ENCODE measurements at places on chromosomes 1 and 21. TPM values are rescaled to one million over a fixed set of nuclear protein-coding genes. Genes with fewer than 3 reads are reported as not detected.

The CSF1 gene
- 28.2 TPM for total RNA-seq

The DMRTA2 gene
- total RNA-seq, result not detected

The XCL2 gene
- not detected for total RNA-seq

The ADGRL2 gene
- 59.6 TPM for total RNA-seq

The STXBP3 gene
- 127 TPM for total RNA-seq

The FBXO28 gene
- 26.2 TPM for total RNA-seq

The NTPCR gene
- 28.8 TPM for total RNA-seq

The CHAF1B gene
- total RNA-seq, result 1.6 TPM

The SLAMF9 gene
- not detected for total RNA-seq

The CHD1L gene
- 27.9 TPM for total RNA-seq

- no peak for DNase-seq
Observed at GRCh38 chr1:200139661-200140250, 112.2 kb downstream of the NR5A2 start.

DNA sequence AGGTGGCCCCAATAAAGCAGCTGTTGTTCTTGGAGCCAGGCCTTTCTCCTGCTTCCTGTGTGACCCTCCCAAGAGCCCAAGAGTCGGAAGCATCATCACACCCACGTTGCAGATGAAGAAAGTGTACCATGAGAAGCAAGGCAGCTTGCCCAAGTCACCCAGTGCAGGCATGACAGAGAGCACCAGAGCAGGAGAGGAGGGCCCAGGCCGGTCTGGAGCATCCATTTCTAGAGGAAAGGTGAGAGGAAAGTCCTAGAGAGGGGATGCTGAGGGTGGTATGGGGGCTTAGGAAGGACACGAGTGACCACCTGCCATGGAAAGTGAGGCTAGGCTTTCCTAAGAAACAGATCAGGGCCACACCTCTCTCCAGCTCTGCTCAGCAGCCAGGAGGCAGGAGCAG lies 47.0 kb downstream of the C1orf198 start:
- no peak for DNase-seq

DNA sequence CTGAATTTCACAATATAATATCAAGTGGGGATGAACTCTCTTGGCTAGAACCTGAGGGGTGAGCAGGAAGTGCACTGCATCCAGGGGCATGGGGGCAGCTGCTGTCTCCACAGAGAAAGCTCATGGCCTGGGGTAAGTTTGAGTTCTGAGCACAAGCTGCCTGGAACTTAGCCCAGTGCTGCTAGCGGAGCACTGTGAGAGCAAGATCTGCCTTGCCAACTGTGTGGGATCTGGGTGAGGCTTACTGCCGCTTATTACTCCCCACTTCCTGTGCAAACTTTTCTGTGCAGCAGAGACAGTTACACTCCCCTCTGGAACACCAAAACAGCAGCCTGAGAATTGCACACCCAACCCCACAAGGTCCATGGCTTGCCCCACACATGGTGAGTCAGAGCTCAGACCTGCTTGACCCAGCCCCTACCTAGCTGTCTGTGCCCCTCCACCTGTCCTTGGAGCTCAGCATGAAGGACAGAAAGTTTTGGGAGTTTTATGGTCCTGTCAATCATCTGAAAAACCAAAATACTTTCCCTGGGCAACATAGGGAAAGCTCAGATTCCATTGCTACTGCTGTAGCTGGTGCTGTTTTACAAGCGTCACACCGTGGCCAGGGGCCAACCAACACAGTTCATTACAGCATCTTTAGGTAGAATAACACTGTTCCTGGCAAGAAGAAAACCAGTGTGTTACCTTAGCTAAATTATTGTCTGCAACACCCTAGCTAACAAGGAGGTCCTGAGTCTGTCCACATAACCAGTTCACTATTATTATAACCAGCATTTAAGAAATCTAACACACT lies 762.1 kb upstream of the NEGR1 start:
- DNase-seq, result no peak

DNA sequence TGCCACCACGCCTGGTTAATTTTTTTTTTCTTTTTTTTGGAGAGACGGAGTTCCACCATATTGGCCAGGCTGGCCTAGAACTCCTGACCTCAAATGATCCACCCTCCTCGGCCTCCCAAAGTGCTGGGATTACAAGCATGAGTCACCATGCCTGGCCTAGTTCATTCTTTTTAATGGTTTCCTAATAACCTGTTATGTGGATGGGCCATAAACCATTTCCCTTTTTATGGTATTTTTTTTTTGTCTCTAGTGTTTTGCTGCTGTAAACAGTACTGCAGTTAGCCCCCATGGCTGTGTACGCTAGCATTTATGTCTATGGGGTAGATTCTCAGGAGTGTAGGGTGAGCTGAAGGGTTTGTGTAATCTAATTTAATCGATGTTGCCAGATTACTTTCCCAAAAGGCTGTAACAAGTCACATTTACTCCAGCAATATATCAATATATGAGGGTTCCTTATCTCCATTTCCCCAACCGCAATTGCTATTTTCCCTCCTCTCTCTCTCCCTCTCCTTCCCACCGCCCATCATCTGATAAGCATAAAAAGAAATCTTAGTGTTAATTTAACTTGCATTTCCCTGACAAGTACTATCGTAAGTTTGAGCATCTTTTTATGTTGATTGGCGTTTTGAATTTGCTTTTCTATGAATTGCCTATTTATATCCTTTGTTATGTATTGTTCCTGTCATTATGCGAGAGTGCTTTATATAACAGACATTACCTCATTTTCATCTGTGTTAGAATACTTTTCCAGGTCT lies 28.7 kb downstream of the RCSD1 start:
- DNase-seq, result no peak

DNA sequence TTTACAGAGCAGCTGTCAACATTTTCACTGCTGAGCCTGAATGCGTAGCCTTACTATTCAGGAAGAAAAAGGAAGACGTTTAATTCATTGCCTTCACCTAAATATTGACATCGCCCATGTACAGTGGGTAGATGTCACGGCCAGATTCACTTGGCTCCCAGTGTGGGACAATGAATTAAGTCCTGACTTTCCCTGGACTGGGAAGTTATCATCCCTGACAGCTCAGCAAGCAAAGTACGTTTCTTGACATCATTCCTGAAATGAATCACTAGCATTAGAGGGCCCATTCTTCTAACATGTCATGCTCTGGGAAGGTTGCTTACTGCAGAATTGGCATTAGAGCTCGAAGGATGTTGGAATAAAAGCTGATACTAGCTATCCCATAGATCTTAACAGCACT lies 37.8 kb downstream of the LRRC53 start:
- no peak for DNase-seq

- no peak for DNase-seq
Observed at GRCh38 chr1:237903961-237904360, 13.2 kb upstream of the ZP4 start.

DNA sequence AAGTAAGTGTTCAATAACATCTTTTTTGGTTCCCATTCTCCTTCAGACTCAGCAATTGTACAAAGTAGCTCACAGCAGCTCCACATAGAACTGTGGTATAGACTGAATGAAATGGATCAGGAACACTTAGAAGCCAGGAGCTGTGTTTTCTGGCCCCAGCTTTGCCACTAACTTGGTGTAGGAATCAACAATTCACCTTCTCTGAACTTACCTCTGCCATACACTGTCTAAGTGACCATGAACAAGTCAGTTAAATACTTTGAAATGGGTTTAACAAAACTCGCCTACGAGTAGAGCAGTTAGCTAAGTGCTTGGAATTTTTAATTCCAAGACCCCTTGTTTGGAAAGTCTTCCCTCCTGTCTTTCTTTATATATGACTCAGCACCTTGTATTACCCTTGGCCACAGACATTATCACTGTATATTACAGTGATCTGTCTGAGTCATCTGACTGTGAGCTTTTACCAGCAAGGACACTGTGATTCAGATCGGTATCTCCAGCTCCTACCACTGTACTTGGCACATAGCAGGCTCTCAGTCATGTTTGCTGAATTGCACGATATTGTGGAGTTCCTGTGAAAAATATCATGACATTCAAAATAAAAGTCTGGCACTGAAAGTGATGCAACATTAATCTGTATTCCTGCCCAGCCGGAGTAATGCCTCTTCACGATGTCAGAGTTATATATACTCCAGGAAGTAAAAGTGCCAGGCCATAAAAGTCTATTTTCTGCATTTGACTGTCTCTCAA lies 101.7 kb upstream of the BEND5 start:
- DNase-seq, result no peak

- no peak for DNase-seq
Observed at GRCh38 chr1:1625824-1626206, 6.2 kb upstream of the MMP23B start.

- DNase-seq, result no peak
Observed at GRCh38 chr1:210625715-210626114, 297.0 kb downstream of the HHAT start.

DNA sequence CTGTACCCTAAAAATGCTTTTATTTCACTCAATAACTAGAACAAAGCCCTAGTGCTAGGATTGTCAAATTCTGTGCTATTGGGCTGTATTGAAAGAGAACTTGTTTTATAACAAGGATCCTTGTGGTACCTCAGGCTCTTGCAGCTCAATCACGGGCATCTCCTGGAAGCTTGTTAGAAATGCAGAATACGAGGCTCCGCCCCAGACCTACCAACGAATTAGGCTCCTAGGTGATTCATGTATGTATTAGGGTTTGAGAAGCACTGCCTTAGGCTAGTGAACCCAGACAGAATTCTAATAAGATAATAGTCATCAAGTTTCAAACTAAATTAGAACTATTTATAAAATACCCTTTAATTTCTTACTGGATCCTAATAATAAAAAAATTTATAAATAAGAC lies 45.6 kb downstream of the ZZZ3 start:
- no peak for DNase-seq

DNA sequence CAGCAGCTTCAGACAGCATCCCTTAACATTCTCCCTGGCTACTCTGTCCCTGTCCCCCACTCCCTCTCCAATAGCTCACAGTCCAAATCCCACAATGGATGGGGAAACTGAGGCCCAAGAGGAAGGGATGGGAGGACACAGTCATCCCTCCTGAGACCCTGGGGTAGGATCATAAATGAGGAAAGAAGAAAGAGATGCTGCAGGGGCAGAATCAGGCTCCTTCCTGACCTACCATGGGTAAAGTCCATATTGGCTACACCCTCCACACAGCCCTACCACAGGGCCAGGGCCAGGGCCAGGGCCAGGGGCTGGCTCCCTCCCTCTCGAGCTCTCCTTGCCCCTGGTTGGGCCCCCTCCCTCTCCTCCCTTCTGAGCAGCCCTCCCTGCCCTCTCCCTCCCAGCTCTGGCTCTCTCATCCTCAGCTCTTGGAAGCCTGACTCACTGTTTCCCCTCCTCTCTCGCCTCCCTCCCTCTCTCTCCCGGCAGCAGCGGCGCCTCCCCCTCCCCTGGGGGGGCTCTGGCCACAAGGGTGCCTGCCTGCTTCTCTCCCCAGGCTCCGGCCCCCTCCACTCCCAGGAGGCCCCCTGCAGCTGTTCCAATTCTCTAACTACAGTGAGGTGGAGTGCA lies 4.9 kb downstream of the AHDC1 start:
- DNase-seq, result no peak

DNA sequence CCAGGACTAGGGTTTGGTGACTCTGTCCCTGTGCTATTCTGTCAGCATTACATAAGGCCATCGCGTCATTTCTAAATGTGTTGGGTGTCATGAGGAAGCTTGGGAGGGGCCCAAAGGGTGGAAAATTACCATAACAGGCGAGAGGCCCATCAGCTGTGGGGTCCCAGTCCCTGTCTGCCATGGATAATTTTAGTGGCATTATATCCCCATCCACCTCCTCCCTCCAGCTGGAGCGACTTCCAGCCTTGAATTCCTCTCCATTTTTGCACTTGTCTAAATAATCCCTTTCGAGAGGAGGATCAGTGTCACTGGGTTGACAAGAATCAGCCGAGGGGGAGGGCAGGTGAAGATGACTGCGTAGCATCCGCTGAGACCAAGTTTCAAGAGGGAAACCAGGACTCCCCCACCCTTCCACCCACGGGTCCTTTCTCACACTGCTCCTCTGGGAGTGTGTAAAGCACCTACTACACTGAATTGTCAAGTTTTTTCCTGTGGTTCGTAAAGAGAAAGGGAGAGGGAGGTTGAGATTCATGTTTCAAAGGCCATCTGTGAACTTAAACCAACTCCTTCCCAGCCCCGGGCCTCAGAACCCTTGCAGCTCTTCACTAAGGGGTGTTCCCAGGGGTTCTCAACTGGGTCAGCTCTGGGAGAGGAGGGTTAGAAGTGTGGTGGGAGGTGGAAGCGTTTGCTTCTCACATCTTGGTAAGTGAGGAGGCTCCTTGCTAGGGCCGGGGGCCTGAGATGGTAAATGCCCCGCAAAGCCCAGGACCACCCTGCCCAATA lies 29.2 kb downstream of the VASH2 start:
- DNase-seq, result no peak

DNA sequence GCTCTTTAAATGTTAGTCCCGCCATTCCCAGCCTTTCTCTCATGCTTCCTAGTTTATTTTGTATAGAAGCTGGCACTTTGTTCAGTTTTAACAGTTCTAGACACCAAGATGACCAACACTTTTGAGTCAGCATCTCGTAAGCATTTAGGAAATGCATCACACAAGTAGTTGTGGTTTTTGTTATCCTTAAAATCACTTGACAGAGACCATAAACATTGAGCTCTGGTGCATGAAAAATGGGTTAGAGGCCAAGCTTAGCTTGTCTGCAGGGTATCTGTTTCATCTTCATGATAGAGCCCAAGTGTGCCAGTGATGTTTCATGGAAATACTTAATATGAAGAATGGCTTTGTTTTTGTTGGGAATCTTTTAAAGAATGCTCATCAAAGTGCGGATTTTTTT lies 159.7 kb downstream of the DISP1 start:
- DNase-seq, result no peak

DNA sequence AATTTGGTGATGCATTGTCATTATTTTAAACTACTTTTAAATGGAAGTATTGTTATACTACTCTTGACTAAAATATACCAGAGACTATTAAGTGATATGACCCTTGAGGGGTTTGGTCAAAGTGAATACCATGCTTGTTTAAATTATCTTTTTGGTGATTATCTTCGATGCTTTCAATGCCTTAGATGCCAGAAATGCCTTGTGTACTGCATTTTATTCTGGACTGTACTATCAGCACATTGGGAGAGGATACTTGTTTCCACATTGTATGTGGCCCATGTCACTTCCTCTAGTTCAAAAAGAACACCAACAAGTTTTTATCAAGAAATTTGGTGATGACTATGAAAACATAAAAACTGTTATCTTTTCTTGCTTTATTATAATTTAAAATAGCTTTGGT lies 16.3 kb downstream of the MAP3K7CL start:
- no peak for DNase-seq

GRCh38 chr1:52281518-52281917 lies 84.5 kb downstream of the CC2D1B start:
- DNase-seq, result no peak

GRCh38 chr1:102757363-102757762 lies 351.0 kb downstream of the COL11A1 start:
- no peak for DNase-seq

GRCh38 chr1:179867493-179868330 lies 9.9 kb downstream of the TOR1AIP2 start:
- DNase-seq, result no peak

DNA sequence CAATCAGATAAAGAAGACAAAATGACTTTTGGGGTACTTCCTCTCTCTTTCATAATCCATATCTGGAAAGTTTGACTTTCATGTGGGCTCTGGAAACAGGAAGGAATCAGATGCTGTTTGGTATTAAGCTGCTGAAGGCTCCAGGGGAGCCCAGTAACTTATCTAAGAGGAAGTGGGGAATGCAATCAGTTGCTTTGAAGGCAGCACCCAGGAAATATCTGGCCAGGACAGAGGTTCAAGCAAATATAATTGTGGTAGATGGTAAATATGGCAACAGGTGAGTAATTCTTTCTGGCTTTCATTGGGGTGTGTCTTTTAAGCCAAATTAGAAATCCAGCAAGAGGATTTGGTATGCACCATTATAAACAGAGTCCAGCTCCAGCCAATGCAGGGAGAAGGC lies 44.4 kb downstream of the COLGALT2 start:
- no peak for DNase-seq

- no peak for DNase-seq
Observed at GRCh38 chr1:79827446-79827845, 820.9 kb upstream of the ADGRL4 start.

Measured in breast epithelium (tissue), 4 donors.